ENCODE measurements at places on chromosomes 4 and X.

DNA sequence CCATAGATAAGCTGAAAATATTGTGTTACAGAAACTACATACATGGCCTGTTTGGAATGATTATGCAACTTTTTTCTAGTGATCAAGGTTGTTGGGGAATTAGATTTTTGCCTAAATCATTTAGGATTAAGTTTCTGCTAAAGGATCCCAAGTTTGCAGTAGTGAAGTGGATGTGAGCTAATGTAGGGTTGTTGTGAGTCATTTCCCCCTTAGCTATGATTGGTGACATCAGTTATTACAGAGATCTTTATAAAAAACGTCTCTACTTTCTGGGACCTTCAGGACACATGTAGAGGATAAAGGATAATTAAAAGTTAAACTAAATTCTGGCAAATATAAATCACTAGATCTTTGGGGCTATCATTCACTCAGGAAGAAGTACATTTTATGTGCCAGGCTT lies 133.3 kb downstream of the GATB start:
- no peak for DNase-seq

DNA sequence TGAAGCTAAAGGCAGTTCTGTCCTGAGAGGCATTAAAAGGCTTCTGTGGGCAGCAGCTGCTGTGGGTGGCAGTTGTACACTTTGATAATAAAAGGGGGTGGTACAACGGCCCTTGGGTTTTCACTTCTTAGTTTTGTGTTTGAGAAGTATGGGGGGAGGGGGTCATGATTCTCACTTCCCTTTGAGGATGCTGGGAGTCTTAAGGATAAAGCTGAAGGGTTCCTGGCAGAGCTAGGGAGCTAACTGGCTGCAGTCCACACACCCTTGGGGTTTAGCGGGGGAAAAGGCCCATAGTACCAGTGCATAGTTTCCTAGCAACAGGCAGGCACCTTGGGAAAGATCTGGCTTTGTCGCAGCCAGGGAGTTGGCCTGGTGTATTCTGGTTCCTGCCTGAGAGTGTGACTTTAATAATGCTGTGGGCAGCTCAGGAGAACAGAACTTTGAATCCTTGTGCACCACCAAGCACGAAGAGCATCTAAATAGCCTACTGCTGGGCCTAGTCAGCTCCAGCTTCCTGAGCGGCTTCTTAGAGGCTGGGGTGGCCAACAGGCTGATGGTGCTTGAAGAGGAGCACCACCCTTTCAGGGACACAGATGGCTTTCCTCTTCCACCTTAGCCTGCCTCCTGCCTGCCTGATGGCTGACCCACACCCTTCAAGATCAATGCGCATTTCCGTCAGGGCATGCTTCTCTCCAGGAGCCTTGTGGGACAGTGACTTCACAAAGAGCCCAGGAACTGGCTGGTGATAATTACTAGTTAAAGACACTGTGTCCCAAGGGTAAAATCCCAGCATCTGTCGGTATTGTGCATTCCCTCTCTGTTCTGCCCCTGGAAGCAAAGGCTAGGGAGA lies 12.5 kb downstream of the ZBTB33 start:
- DNase-seq = no peak

- no peak for DNase-seq
These were observed 334.1 kb downstream of the ZNF674 start for GRCh38 chrX:46211079-46211478.

GRCh38 chrX:23578079-23578478 lies 89.2 kb upstream of the PRDX4 start:
- DNase-seq = no peak

- DNase-seq = no peak
These were observed 12.4 kb downstream of the FSTL5 start for GRCh38 chr4:162151386-162151785.

DNA sequence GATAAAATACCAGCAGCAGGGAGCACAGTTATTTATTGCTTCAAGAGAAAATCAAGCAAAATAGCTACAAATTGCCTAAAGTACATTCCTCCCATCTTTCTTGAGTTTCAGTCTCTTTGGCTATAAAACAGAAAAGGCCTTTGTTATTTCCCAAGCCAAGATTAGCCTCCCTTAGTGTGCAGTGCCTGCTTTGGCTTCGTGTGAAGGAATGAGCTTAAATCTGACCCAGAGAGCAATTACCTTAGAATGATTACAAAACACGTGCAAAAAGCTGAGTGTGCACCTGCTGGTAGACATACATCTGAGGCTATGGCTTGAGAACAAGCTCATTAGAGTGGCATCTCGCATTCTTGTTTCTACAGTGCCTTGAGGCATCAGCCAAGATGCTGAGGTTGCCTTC lies 250.8 kb downstream of the C4orf33 start:
- no peak for DNase-seq

DNA sequence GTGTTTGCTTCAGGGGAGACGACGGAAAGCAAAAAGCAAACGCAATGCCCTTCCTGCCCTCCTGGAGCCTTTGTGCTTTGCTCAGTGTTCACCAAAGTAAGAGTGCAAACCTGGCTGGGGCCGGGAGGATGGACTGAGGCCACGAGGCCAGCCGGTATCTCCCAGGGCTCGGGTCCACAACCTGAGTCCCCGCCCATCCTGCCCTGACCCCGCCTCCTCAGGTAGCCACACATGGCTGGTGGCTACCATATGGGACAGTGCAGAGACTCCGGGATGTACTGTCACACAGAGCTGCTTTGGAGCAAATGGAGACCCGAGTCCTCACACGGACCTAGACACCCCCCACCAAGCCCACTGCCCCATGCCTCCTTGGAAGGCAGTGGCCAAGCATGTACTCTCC lies 4.8 kb downstream of the ATP2B3 start:
- no peak for DNase-seq

DNA sequence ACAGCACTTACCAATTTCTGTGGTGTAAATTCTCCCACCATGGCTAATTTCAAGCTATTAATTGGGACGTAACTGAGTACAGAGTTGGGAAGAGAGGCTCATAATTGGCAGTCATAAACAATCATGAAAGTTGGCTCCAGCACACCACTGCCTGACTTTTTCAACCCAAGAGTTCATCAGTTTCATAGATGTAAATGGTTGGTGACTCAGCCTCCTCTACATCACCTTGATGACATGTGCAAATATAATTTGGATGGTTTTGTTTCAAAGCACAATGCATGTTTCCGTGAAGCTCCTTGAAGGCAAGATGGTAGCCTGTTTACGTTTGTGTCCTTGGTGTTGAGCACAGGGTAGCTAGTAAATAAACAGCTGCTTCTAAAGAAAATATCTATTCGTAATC lies 235.1 kb downstream of the LDB2 start:
- no peak for DNase-seq

DNA sequence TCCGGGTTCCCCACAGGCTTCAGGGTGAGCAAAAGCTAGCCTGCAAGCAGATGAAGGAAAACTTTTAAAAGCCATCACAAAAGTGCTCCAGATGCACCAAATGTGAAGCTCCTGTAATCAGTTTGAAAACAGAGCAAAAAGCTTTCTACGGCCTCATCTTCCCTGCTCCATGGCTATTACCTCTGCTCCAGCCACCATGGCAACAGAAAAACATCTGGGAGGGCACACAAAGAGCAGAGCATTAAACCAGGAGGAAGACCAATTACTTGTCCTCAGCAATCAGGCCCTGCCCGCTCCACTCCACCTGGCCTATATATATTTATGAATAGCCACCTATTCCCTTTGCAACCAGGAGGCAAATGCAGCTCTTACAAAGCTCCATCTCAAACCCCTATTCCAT lies 33.6 kb downstream of the TMEM154 start:
- DNase-seq = no peak

GRCh38 chr4:20326460-20326859 lies 74.8 kb downstream of the SLIT2 start:
- no peak for DNase-seq

DNA sequence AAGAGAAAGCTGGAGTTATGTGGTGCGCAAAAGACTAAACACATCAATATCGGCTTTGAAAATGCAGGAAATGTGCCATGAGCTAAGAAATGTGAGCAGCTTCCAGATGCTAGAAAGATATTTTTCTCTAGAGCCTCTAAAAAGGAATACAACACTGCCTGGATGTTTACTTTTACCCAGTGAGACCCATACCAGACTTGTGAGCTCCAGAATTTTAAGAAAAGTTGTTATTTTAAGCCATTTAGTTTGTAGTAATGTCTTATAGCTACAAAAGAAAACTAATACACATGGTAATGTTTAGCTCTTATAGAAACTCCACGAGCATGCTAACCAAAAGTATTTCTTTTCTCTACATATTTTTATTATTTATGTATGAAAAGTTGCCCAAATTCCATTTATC lies 1389.4 kb downstream of the C4orf33 start:
- DNase-seq = no peak

DNA sequence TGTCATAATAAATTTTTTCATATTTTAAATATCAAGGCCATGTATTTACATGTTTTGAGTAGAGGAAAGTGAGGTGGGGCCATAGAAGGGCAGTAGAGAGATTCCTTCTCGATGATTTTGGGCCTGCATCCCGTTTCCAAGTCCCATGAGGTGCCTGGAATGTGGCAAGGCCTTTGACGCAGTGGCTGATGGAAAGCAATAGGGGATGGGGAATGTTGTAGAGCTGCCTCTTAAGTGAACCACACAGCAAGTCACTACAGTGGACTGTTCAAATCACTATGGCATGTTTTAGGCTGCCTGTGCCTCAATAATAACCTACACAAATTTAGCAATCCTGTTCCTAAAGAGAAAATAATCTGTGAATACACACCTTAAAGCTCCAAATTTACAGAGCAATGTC lies 48.3 kb downstream of the ANXA5 start:
- no peak for DNase-seq

- DNase-seq = no peak
These were observed 437.8 kb upstream of the FAM241A start for GRCh38 chr4:111707491-111707890.

DNA sequence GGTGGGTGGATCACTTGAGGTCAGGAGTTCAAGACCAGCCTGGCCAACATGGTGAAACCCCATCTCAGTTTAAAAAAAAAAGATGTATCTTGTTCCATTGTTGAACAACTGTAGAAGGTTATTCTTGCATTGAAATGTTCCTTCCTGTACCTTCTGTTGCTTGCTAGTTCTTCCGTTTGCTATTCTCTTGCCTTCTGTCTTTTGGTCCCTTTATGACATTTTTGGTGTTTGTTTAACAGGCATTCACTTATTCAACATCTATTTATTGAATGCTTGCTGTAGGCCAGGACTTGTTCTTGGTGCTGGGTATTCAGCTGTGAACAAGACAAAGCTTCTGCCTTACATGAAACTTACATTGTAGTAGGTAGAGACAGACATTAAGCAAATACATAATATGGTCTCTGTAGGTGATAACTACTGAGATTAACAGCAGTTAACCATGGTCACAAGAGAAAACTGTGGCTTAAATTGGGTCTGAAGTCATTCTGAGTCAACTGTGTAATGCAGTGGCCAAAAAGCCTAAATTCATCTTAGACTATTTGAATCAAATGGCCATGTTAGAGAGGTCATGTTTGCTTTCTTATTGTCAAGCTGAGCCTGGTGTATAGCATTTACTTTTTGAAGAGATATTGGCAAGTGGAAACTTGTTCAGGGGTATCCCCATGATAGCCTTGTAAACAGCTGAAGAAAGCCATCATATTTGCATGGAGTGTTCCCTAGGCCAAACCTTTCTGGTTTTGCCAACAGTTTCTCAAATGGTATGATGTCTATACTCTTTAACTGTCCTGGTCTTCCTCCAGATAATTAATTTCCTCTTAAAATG lies 35.6 kb downstream of the GAB1 start:
- no peak for DNase-seq

- DNase-seq = no peak
These were observed at the start of gene SHROOM4 for GRCh38 chrX:50813843-50814661. Gene SHROOM4 (minus strand): TSS chrX:50814194. CDS start chrX:50814018, 176 bp downstream.

- DNase-seq = no peak
These were observed 29.5 kb upstream of the MTNR1A start for GRCh38 chr4:186584912-186585311.

GRCh38 chr4:38330321-38330720 lies 333.7 kb upstream of the KLF3 start:
- no peak for DNase-seq

DNA sequence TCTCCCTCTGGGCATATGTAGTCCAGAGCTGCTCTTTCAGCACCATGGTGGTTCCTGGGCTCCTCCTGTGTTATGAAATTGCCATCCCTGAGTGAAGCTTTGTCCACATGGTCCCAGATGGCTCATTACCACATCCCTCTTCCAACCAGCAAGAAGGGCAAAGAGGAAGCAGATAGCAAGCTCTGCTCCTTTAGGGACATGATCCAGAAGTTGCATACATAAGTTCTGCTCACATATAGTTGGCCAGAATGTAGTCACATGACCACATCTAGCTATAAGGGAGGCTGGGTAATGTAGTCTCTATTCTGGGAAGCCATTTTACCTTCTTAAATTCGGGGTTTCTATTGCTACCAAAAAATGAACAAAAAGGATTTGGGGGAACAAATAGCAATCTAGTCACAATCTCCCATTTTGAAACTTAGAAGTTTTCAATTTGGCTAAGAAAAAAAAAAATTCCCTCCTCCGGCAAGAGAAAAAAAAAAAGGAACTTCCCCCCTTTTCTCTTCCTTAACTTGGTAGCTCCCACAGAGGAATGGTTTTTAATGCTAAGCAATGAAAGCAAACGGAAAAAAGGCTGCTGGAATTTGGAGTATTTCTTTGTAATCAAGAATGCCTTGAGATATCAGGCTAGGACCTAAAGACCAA lies 88.2 kb upstream of the USP9X start:
- DNase-seq = peak; percentile 10
